ENCODE measurements at places on chromosomes 1 and 21. TPM values are rescaled to one million over a fixed set of nuclear protein-coding genes. Genes with fewer than 3 reads are reported as not detected.

The BRINP3 gene
- total RNA-seq: not detected

The TCHH gene
- 0.14 TPM for total RNA-seq

The GART gene
- total RNA-seq: 103 TPM

The RAP1GAP gene
- total RNA-seq: 2.6 TPM

The CRP gene
- total RNA-seq: not detected

The EPHA10 gene
- 0.14 TPM for total RNA-seq

The OR6K3 gene
- not detected for total RNA-seq

The PRRX1 gene
- not detected for total RNA-seq

The GPA33 gene
- total RNA-seq: not detected

The BCL2L15 gene
- total RNA-seq: under 0.01 TPM

The SLAMF8 gene
- not detected for total RNA-seq

The S100A7 gene
- 2.1 TPM for total RNA-seq

The GSTM1 gene
- total RNA-seq: not detected

The AXDND1 gene
- 0.07 TPM for total RNA-seq

The PSMB2 gene
- total RNA-seq: 14.7 TPM

The ANGPTL1 gene
- not detected for total RNA-seq

The ARHGEF16 gene
- 22.8 TPM for total RNA-seq

The SPATA45 gene
- total RNA-seq: not detected

The RIMKLA gene
- total RNA-seq: under 0.01 TPM

The TARS2 gene
- 24.6 TPM for total RNA-seq

The LAD1 gene
- total RNA-seq: 155 TPM

The ZBTB7B gene
- total RNA-seq: 70.3 TPM

The EPHX1 gene
- 6.5 TPM for total RNA-seq

The BEST4 gene
- total RNA-seq: under 0.01 TPM

The HPDL gene
- 0.50 TPM for total RNA-seq

The CHIT1 gene
- under 0.01 TPM for total RNA-seq

The MLLT11 gene
- total RNA-seq: 3.3 TPM

The NBPF4 gene
- total RNA-seq: 0.14 TPM

The RNASEL gene
- total RNA-seq: 11.4 TPM

The FAM167B gene
- total RNA-seq: 0.34 TPM

The OR2L13 gene
- not detected for total RNA-seq

The TCP10L gene
- total RNA-seq: 0.68 TPM

Data from nasal cavity respiratory epithelium epithelial cell of viscerocranial mucosa (primary cell).